ENCODE measurements at places on chromosomes 1 and 21.

GRCh38 chr1:16256478-16256877 is 19.5 kb upstream of the CPLANE2 start:
- no peak for DNase-seq

- no peak for DNase-seq
Measured at GRCh38 chr1:31936278-31936980, 1.7 kb downstream of the PTP4A2 start.

DNA sequence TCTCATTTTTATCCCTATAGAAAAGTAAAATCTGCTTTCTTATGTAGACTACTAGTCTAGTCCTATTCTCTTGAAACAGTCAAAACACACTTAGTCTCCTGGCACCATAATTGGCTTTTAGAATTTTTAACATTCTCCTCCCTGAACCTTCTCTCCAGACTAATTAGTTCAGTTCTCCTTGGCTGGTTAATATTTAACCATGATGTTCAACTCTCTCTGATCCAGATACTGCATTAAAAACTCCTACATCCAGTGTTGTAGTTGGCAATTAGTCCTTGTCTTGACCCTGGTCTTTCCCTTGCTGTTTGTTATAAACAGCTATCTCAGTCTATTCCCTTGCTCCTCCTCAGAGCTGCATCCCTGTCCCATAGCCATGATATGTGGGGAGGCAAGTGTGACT is 422.9 kb upstream of the BEND5 start:
- no peak for DNase-seq

- no peak for DNase-seq
Measured at GRCh38 chr1:30255111-30255724, 468.2 kb downstream of the MATN1 start.

GRCh38 chr1:111366256-111366655 is 61.3 kb downstream of the OVGP1 start:
- DNase-seq = no peak

- no peak for DNase-seq
Measured at GRCh38 chr21:17269760-17270159, 243.1 kb upstream of the CXADR start.

DNA sequence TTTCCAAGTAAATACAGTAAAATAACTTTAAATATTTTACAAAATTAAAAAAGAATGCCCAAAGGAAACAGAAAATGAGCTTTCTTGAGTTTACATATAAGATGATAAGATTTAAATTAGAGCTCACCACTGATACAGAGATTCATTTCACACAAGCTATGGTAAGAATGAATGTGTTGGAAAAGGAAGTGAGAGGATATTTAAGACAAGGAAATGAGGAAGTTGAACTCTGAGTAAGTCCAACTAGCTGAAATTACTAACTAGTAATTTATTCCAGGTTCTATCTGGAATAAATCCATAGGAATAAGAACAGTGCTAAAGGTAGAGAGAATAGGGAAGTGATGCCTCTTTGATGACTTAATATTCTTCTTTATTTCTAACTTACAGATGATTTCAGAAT is 42.4 kb downstream of the FNBP1L start:
- DNase-seq = no peak

GRCh38 chr1:160720356-160721085 is 8.9 kb upstream of the CD48 start:
- DNase-seq = no peak

- no peak for DNase-seq
Measured at GRCh38 chr1:189149547-189150375, 1327.9 kb downstream of the BRINP3 start.

DNA sequence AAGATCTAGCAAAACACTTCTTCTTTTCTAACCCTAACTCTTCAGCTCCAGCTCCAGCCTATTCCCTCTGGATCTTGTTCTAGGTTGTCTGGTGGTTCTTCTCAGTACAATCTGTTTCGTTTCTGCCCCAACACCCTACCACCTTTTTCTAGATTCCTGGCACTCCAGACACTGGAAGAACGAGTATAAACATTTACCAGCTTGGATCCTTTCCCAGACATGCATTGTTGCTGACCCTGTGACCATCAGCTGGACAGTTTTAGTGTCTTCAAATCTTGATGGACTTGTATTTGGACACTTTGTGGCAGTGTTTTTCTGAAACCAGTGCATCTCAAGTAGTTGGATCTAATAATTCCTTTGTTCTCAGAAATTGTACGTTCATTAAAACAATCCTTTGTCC is 30.6 kb upstream of the CACNA1E start:
- no peak for DNase-seq

DNA sequence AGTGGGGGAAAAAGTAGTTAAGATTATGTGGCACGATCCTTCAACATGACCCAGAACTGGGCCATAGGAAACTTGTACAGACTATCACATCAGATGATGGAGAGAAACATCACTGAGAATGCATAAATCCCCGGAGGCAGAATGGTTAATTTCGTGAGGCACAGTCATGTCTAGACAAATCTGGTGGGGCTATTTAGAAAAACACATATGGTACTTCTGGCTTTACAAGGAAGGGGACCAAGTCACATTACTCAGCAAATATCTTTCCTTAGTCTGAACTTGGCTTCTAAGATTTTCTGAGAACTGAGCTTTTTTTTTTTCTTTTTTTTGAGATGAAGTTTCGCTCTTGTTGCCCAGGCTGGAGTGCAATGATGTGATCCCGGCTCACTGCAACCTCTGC is 9.2 kb upstream of the UQCRHL start:
- no peak for DNase-seq

GRCh38 chr1:246579818-246580217 is 13.6 kb downstream of the CNST start:
- DNase-seq = no peak

DNA sequence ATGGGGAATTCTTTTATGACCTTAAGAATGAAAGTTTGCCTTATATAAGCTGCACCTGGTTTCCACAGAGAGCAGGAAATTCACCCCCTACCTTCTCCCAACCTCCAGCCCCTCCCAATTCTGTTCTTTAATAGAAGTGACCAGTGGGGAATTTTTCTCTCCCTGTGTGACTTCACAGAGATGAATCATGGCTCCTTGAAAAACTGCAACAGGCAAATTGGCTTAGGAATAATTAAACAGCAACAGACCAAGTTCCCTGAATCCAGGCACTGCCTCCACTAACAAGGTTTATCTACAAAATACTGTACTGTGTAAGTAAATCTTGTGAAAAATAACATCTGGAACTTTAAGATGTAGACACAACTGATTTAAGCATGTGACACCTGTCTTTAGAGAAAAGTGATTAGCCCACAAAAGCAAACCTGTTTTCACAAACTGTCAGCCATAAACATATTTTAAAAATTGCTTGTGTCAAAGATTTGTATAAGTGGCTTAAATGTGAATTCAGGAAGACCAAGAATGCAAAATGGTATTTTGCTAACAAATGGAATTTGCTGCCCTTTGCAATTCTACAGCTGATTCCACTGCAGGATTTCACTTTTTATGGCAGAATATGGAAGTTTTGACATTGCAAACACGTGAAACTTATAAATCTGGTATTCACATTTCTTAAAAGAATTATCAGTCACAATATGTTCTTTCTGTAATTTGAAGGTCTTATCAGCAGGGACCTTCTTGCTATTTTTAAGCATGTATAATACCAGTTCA is 54.0 kb downstream of the ALG14 start:
- DNase-seq = no peak

GRCh38 chr1:162859191-162859590 is 1.8 kb downstream of the CCDC190 start:
- DNase-seq = no peak

DNA sequence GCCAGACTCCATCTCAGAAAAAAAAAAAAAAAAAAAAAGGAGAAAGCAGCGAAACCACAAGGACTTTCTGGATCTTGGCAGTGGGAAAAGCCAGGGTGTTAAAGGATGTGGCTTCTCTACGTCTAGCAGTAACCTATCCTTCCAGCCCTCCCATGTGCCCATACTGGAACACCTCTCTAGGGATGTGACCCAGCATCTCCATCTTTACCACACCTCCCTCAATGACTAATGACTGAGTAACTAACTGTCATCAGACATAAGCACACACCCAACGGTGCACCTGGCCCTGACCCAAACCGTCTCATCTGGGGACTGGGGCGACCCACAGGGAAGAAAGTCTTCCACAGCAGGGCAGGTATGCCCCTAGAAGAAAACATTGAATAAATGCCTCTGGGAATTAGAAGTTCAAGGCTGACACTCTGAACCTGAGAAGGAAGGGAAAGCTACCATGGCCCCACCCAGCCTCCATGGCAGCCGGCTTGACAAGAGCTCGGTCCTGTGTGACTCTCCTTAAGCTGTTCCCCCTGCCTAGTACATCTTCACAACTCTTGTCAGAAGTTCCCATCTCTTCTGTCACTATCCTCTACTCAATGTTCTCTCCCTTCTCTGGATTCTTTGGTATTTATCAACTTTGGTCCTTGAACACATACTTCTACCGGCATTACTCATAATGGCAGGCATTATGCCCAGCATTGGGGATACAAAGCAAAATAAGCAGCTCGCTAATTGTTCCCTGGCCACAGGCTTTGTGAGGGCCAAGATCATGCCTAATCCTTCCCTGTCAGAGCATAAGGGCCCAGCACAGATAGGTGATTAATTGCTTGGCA is 14.8 kb upstream of the PAQR6 start:
- DNase-seq = no peak

All from Right ventricle myocardium inferior (tissue), 1 donor.